Occipital lobe (tissue), 3 donors: ENCODE measurements at places on chromosomes 13 and 19. TPM values are rescaled to one million over a fixed set of nuclear protein-coding genes. Genes with fewer than 3 reads are reported as not detected.

PDX1 gene
- total RNA-seq: not detected

CCL25 gene
- 0.31 TPM for total RNA-seq

RDH8 gene
- not detected for total RNA-seq

LILRA5 gene
- total RNA-seq: 0.78 TPM

ZNF135 gene
- 13.4 TPM for total RNA-seq

ARHGEF18 gene
- total RNA-seq: 28.7 TPM

SLITRK1 gene
- total RNA-seq: 29.6 TPM

ZNF90 gene
- total RNA-seq: 3.0 TPM

PRSS57 gene
- total RNA-seq: not detected

SIGLEC8 gene
- 2.0 TPM for total RNA-seq

FCAR gene
- not detected for total RNA-seq

TICAM1 gene
- 0.78 TPM for total RNA-seq

RABAC1 gene
- total RNA-seq: 69.3 TPM

PLK5 gene
- total RNA-seq: not detected

ZNF329 gene
- 28.4 TPM for total RNA-seq

DOCK6 gene
- 1.7 TPM for total RNA-seq

CPB2 gene
- not detected for total RNA-seq

RGL3 gene
- total RNA-seq: not detected

CALR3 gene
- total RNA-seq: not detected

KIR2DL3 gene
- not detected for total RNA-seq

RGCC gene
- 25.7 TPM for total RNA-seq

ZNF563 gene
- 1.9 TPM for total RNA-seq

FBXO27 gene
- 5.6 TPM for total RNA-seq

RASGRP4 gene
- 0.16 TPM for total RNA-seq

PRKCG gene
- 1.7 TPM for total RNA-seq

PLIN5 gene
- 2.0 TPM for total RNA-seq

FIZ1 gene
- 4.1 TPM for total RNA-seq

SHISA7 gene
- 4.2 TPM for total RNA-seq

TEAD2 gene
- 10.0 TPM for total RNA-seq

LSR gene
- total RNA-seq: 3.1 TPM

ZNF491 gene
- total RNA-seq: 12.9 TPM

DNAAF3 gene
- total RNA-seq: 0.31 TPM

YJEFN3 gene
- total RNA-seq: 1.6 TPM

SLC15A1 gene
- not detected for total RNA-seq

SLC17A7 gene
- 34.6 TPM for total RNA-seq

AMER2 gene
- 161 TPM for total RNA-seq

CGB3 gene
- not detected for total RNA-seq

IGSF23 gene
- total RNA-seq: not detected

PTPRS gene
- 188 TPM for total RNA-seq

IFI30 gene
- 0.62 TPM for total RNA-seq

FOXA3 gene
- total RNA-seq: not detected

NPAS1 gene
- total RNA-seq: 5.8 TPM

FCHO1 gene
- 24.6 TPM for total RNA-seq

ZNF699 gene
- total RNA-seq: 25.7 TPM

ENOX1 gene
- total RNA-seq: 45.2 TPM

NFILZ gene
- total RNA-seq: not detected

TTC9B gene
- total RNA-seq: 59.0 TPM

SNRNP70 gene
- 112 TPM for total RNA-seq

CNN1 gene
- total RNA-seq: not detected

SELENOV gene
- total RNA-seq: not detected

STOML3 gene
- 0.16 TPM for total RNA-seq
